Activated CD8-positive, alpha-beta memory T cell treated with anti-CD3 and anti-CD28 coated beads, Interleukin-2, amount 10 ng/mL, durations not matched to agents 7 days and 5 days (primary cell): ENCODE measurements at places on chromosomes 13 and 19.

- H3K4me3 ChIP-seq: peak overlapping the region; percentile 72
- H3K27ac ChIP-seq: peak overlapping the region; percentile 54
- no peak for DNase-seq
- H3K27me3 ChIP-seq: no peaks in the 10 kb centered on the region
- peaks cover 9% of the 10 kb centered on the region for H3K36me3 ChIP-seq
Measured at GRCh38 chr19:18342090-18342632, 1.8 kb downstream of the PGPEP1 start.

DNA sequence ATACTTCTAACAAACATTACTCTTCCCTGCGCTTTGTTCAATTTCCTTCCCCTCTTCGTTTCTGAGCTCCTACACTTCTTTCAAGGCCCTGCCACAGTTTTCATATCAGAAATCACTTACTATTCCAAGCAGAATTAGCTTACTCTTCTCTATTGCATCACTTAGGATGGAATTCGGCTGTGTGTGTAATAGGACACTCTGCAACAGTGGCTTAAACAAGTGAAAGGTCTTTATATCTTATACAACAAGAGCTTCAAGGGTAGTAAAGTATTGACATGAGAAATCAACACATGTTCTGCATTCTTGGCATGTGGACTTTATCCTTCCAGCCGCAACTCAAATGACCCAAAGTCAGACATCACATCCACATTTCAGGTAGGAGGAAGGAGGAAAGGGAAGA lies 279.6 kb downstream of the PCDH20 start:
- H3K36me3 ChIP-seq: no peaks in the 10 kb centered on the region
- DNase-seq: no peak
- H3K27me3 ChIP-seq: no peaks in the 10 kb centered on the region
- no peak overlapping the region for H3K27ac ChIP-seq

DNA sequence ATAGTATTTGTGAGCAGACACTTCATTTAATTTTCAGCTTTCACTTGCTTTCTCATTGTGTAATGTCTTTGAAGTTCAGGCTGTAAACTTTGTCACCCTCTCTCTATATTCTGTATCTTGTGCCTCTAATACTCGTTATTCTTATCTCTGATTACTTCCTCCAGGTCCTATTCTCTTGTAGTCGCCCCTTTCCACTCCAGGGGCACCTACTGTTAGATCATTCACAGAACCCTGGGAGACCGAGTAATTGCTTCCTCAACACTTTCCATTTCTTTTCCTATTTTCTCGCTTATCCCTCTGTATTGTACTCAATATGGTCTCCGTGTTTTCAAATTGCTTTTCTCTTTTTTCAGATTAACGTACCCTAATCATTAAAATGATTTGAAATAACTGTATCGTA lies 93.9 kb upstream of the TDRD3 start:
- no peak for DNase-seq
- peaks cover 23% of the 10 kb centered on the region for H3K27me3 ChIP-seq
- H3K27ac ChIP-seq: no peak overlapping the region

DNA sequence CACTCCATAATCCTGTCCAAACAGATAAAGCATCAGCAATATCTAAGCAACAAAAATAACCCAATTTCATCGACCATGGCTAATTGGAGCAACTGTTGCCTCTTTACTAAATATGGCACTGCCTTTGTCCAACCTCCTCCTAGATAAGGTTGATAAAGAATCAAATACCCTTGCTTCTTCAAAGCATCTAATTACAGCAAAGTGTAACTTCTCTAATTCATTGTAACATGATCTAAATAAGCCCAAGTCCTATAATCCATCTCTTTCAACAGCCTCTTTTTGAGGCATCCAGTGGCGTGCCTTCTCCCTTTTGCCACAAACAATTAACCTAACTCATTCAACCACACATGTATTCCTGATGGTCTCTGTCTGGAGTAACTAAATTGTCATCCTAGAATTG lies 81.7 kb upstream of the KLHL1 start:
- no peak overlapping the region for H3K4me3 ChIP-seq
- no peaks in the 10 kb centered on the region for H3K36me3 ChIP-seq
- no peak for DNase-seq

- no peak overlapping the region for H3K4me3 ChIP-seq
- no peak for DNase-seq
- no peak overlapping the region for H3K27ac ChIP-seq
Measured at GRCh38 chr13:41286370-41286769, 23.0 kb upstream of the MTRF1 start.

DNA sequence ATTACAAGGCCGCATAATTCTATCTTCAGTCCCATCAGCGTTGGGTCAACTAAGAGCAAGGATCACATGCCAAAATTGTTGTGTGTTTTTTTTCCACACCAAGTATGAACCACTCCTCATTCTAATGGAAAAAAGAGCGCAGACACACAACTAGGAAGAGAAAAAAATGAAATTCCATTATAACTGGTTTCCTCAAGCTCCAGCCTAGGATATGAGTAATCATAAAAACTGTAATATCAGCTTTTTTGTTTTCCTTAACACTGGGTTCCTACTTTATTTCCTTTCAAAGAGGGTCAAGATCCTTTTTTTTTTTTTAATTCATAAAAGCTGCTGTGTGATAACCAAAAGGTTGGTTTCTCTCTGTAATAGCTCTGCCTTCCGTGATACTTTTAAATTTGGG lies 19.4 kb downstream of the TSHZ3 start:
- no peak overlapping the region for H3K4me3 ChIP-seq
- no peak overlapping the region for H3K27ac ChIP-seq
- H3K4me1 ChIP-seq: no peaks in the 10 kb centered on the region
- H3K27me3 ChIP-seq: peaks cover 7% of the 10 kb centered on the region
- DNase-seq: no peak
- no peaks in the 10 kb centered on the region for H3K36me3 ChIP-seq

DNA sequence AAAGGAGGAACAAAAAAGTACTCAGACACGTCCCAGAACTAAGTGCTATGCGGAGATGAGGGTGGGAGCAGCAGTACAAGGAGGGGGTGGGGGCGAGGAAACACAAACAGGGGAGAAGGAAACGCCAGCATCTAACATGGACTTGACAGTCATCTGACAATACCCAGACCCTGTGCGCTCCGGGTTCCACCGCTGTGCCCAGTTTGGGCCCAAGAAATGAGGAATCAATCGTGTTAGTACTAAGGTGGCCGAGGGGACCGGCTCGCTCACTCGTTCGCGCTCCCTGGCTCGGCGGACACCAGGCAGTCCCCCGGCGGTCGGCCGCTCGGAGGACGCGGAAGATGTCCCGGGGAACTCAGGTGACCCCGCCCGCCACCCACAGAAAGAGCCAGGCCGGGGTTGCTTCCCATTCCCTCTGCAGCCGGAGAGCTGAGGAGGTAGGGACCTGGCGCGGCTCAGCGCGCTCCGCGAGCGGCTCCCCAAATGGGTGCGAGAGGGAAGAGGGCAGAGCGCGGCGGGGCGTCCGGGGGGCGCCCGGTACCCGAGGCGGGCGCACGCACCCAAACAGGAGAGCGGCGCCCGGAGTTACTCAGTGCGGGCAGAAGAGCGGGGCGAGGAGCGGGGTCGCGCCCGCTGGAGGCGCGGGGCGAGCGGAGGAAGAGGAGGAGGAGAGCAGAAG lies 616 bp downstream of the TSHZ3 start:
- no peak for DNase-seq
- no peak overlapping the region for H3K27ac ChIP-seq

DNA sequence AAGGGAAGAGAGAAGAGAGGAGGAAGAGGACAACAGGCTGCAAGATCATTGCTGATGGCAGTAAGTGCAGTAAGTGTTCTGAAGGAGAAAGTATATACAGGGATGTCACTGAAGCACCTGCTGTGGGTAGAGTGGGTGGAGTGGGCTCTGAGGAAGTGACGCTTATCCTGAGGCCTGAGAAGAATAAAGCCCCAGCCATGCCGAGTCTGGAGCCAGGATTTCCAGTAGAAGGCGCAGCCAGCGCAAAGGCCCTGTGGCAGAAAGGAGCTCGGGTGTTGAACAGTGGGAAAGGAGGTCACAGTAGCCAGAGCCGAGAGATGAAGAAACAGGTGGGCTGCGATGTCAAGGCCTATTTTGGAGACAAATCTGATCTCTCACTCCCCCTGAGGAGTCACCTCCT lies 31.8 kb upstream of the ADGRE5 start:
- H3K4me3 ChIP-seq: no peak overlapping the region
- no peak for DNase-seq
- H3K27me3 ChIP-seq: no peaks in the 10 kb centered on the region
- H3K27ac ChIP-seq: no peak overlapping the region

DNA sequence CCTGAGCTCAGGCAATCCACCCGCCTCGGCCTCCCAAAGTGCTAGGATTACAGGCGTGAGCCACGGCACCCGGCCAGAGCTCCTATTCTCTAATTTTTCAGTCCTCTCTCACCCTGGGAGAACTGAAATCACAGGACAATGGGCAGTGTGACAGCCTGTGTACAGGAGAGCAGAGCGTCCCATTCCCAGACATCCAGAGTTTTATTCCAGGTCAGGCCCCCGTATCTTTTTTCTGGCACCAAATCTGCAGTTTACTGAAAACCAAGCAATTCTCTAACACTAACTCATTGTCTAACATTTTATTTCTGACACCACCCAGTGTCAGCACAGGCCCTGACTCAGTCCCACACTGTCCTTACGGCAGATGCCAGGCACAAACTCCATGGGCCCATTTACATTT lies 6.7 kb downstream of the ZNF708 start:
- H3K36me3 ChIP-seq: peaks cover 93% of the 10 kb centered on the region
- peaks cover 20% of the 10 kb centered on the region for H3K4me1 ChIP-seq
- no peaks in the 10 kb centered on the region for H3K27me3 ChIP-seq
- no peak overlapping the region for H3K27ac ChIP-seq
- no peak overlapping the region for H3K4me3 ChIP-seq
- no peak for DNase-seq

DNA sequence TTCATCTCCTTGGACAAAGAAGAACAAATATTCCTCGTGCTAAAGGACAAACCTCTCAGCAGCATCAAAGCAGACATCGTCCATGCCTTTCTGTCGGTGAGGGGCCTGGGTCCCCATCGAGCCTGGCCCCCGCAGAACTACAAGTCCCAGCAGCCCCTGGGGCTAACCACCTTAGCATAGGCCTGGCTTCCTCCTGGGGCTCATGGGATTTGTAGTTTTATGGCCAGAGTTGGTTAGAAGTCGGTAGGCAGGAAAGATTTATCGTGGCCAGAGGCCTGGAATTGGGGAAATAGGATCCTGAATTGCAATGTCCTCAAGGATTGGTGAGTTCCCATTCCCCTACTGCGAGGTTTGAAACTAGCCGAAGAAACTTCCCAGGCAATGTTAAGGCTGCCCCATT lies 19.6 kb downstream of the TMEM150B start:
- peaks cover 19% of the 10 kb centered on the region for H3K4me1 ChIP-seq
- H3K36me3 ChIP-seq: peaks cover 4% of the 10 kb centered on the region
- no peak overlapping the region for H3K4me3 ChIP-seq
- H3K27me3 ChIP-seq: no peaks in the 10 kb centered on the region

GRCh38 chr19:48928164-48929025 lies 5.1 kb upstream of the DHDH start:
- peaks cover 11% of the 10 kb centered on the region for H3K27me3 ChIP-seq
- H3K4me3 ChIP-seq: no peak overlapping the region
- no peak overlapping the region for H3K27ac ChIP-seq
- H3K4me1 ChIP-seq: peaks cover 9% of the 10 kb centered on the region
- no peak for DNase-seq

GRCh38 chr13:109454167-109454917 lies 332.0 kb downstream of the IRS2 start:
- no peaks in the 10 kb centered on the region for H3K36me3 ChIP-seq
- no peak for DNase-seq
- no peak overlapping the region for H3K27ac ChIP-seq
- no peak overlapping the region for H3K4me3 ChIP-seq
- H3K27me3 ChIP-seq: no peaks in the 10 kb centered on the region
- H3K4me1 ChIP-seq: no peaks in the 10 kb centered on the region

GRCh38 chr19:34336781-34337271 lies 28.2 kb upstream of the GPI start:
- DNase-seq: peak; percentile 55
- H3K27me3 ChIP-seq: no peaks in the 10 kb centered on the region
- H3K27ac ChIP-seq: no peak overlapping the region
- peaks cover 3% of the 10 kb centered on the region for H3K4me1 ChIP-seq
- H3K36me3 ChIP-seq: peaks cover 9% of the 10 kb centered on the region

DNA sequence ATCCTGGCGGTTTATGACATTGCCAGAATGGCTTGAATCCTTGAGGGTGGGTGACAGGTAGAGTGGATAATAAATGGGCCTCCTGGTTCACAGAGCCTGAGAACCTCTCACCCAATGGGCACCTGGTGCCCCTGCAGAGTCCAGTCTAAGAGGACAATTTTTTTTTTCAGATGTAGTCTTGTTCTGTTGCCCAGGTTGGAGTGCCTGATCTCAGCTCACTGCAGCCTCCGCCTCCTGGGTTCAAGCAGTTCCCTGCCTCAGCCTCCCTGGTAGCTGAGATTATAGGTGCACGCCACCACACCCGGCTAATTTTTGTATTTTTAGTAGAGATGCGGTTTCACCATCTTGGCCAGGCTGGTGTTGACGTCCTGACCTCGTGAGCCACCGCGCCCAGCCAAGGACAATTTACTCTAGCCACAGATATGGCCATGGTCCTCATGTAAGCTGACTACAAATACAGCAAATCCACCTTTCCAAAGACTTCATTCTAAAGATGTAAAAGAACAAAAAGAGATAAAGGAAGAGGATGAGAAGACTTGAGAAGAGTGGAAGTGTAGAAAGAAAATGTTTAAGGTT lies 33.0 kb downstream of the COL4A2 start:
- peaks cover 1% of the 10 kb centered on the region for H3K36me3 ChIP-seq
- no peak overlapping the region for H3K4me3 ChIP-seq
- no peak overlapping the region for H3K27ac ChIP-seq
- DNase-seq: no peak
- peaks cover 37% of the 10 kb centered on the region for H3K27me3 ChIP-seq
- peaks cover 18% of the 10 kb centered on the region for H3K4me1 ChIP-seq

DNA sequence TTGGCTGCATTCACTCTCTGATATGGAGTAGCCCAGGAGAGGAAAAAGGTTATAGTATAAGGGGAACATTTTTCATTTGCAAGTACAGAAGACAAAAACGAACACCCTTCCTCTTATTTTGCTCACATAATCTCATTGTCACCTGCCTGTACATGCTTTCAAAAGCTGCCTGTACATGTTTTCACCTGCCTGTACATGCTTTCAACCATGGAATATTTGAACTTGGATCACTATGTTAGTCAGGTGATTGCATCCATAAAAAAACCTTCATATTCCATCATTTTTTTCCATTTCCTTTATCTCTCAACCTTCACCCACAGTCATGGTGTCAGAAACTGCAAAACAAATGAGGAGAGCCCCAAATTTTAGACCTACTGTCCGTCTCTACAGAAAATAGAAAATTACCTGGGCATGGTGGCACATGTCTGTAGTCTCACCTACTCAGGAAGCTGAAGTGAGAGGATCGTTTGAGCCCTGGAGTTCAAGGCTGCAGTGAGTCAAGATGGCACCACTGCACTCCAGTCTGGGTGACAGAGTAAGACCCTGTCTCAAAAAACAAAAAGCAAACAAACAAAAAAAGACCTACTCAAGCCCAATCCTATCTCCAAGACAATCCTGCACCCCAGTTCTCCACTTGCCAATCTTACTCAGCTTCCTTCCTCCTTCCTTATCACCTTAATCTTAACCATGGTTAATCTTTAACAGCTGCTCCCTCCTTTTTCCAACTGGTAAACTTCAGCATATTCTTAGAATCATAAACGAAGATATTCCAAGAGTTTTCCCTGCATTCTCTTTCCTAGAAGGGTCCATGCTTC lies 11.6 kb downstream of the IGFL2 start:
- H3K36me3 ChIP-seq: no peaks in the 10 kb centered on the region
- no peak for DNase-seq
- H3K4me3 ChIP-seq: no peak overlapping the region
- no peaks in the 10 kb centered on the region for H3K4me1 ChIP-seq
- H3K27ac ChIP-seq: no peak overlapping the region
